ENCODE measurements at places on chromosomes 4 and X.
A peak's percentile ranks its signal among the peaks of the same experiment; 100 is the strongest.

- DNase-seq = no peak
These were observed 104.5 kb downstream of the APOOL start for GRCh38 chrX:85108165-85108564.

DNA sequence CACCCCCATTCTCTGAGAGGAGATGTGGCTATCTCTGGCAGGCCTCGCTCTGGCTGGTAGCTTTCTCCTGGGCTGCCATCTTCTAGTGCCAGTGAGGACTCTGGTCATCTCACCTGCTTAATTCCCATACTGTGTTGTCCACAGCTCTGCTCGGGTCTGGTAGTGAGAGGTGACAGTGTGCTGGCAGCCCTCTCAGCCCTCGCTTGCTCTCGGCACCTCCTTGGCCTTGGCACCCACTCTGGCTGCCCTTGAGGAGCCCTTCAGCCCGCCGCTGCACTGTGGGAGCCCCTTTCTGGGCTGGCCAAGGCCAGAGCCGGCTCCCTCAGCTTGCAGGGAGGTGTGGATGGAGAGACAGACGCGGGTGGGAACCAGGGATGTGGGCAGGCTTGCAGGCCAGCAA is 52.7 kb downstream of the CPLX1 start:
- DNase-seq = no peak

GRCh38 chrX:39969099-39969818 is 128.5 kb downstream of the BCOR start:
- no peak for DNase-seq

DNA sequence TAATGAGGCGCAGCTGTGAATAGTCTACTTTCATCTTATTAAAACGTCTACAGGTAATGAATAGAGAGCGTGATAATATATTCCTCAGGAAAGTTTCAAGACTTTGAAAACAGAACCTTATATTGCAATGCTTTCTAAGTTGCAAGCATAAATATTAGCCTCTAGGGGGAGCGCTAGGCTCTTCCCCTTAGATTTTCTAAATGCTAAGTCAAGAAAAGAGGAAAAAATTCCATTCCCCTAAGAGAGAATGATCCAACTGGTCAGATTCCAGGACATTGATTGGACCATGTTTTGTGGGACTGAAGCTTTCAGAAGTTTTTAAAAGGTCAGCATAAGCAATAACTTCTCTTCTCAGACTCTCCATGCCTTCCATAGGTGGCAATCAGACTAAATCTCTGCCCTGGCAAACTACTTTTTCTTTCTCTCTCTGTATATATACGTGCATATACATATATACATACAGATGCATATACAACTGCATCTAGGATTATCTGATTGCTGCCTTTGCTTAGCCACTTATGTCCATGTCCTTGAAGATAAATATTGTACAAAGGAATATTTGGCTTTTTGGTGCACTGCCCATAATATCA is 492.9 kb downstream of the INPP4B start:
- peak; percentile 65 for DNase-seq

DNA sequence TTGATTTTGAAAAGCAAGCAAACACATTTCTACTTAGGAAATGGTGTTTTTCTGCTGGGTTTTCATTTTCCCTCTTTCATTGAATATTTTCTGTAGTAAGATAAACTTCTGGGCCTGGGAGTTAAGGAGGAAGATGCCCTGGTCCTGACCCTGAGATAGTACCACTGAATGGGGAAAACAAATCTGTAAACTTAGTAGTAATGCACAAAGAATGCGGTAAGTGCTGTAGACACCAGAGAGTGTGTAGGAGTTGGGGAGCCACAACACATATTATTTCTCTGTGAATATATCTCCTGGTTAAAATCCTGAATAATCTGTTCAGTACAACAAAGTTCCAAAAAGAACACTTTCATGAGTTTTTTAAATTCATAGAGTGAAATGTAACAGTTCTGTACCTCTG is 178.3 kb downstream of the MAPK10 start:
- DNase-seq = no peak

DNA sequence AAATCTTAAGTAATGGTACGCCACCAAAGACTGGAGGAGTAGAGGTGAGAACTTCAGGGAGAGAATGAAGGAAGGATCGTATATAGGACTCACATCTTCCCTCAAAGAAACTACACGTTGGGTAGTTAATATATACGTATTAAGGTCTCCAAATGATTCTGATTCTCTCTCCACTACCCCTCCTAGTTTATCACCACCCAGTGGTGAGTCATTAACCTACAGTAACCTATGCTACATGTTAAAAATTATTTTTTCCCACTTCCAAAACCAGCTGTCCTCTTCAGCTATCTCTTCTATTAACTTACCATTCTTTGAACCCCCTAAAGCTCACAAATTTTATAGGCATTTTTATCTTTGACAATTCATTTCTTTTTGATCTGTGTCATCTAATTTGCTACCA is 69.7 kb downstream of the RPS6KA6 start:
- no peak for DNase-seq

GRCh38 chr4:3637326-3638016 is 105.2 kb upstream of the LRPAP1 start:
- DNase-seq = no peak

DNA sequence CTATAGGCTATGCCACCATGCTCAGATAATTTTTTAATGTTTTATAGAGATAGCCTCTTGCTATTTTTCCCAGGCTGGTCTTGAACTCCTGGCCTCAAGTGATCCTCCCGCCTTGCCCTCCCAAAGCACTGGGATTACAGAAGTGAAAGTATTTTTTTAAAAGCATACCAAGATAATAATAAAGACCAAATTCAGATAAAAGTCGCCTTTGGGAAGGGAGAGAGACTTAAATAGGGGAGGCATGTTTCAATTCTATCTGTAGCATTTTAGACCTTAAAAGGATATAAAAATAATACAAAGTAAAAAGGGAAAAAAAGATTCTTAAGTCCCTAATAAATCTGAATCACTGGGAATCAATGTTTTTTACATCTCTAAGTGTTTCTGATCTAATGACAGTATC is 108.9 kb downstream of the AFAP1 start:
- DNase-seq = no peak

DNA sequence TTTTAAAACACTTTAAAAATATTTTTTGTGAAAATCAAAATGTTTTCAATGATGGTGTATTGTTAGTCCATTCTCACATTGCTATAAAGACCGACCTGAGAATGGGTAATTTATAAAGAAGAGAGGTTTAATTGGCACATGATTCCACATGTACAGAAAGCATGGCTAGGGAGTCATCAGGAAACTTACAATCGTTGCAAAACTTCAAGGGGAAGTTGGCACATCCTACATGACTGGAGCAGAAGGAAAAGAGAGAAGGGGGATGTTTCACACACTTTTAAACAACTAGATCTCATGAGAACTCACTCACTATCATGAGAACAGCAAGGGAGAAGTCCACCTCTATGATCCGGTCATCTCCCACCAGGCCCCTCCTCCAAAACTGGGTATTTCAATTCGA is 110.7 kb downstream of the TMEM47 start:
- no peak for DNase-seq

GRCh38 chr4:90025248-90025647 is 101.9 kb upstream of the CCSER1 start:
- no peak for DNase-seq

- DNase-seq = peak; percentile 87
These were observed 99.3 kb upstream of the EGFL6 start for GRCh38 chrX:13469963-13470684.

- no peak for DNase-seq
These were observed 37.0 kb downstream of the NOP14 start for GRCh38 chr4:2925931-2926860.

- no peak for DNase-seq
These were observed 2201.2 kb downstream of the ARAP2 start for GRCh38 chr4:34043131-34043530.

DNA sequence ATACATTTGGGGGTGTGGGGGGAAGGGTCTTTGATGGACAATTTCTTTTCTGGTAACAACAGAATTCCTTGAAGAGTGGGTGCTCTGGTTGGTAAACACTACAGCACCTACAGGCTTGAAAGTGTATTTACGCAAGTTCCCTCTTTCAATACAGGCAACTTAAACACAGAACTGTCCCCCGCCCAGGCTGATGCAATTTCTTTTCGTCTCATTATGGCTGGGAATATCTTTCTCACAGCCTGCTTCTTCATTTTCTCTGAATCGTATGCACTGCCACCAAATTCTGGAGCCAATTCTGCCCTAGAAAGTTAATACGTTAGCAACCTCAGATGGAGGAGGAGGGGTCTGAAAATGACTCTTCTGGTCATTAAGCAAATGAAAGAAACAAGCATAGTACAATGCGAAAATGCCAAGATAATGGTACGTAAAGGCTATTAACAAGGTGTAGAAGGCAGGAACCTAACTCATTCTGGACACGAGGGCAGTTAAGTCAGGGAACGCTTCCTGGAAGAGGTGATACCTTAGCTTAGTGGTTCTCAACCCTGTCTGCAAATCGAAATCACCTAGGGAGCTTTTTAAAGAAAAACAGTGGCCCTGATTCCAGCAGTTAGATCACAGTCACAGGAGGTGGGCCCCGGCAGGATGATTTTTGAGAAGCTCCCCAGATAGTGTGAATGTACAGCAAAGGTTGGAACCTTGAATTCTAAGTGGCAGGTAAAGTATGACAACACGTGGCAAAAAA is 1.0 kb downstream of the AGA start:
- DNase-seq = no peak

GRCh38 chrX:35699642-35700041 is 98.5 kb upstream of the MAGEB16 start:
- no peak for DNase-seq

DNA sequence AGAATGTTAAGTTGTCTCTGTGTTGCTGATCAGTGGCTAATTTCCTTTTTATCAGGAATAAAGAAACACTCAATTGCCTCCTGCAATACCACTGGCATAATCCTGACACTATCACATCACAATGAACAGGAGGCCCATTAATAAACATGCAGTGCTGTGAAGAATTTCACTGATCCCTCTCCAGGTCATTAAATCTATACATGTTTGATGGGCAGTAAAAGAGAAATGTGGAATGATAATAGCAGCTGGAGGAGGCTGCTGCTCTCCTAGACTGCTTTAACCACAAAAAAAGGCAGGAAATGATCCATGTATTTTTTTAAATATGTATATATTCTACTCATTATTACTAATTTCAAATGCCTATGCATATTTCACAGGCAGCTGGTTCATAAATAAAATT is 202.1 kb downstream of the CENPC start:
- no peak for DNase-seq

GRCh38 chr4:23163647-23164436 is 471.1 kb downstream of the GBA3 start:
- DNase-seq = no peak

GRCh38 chr4:45072981-45073380 is 346.6 kb upstream of the GNPDA2 start:
- no peak for DNase-seq

DNA sequence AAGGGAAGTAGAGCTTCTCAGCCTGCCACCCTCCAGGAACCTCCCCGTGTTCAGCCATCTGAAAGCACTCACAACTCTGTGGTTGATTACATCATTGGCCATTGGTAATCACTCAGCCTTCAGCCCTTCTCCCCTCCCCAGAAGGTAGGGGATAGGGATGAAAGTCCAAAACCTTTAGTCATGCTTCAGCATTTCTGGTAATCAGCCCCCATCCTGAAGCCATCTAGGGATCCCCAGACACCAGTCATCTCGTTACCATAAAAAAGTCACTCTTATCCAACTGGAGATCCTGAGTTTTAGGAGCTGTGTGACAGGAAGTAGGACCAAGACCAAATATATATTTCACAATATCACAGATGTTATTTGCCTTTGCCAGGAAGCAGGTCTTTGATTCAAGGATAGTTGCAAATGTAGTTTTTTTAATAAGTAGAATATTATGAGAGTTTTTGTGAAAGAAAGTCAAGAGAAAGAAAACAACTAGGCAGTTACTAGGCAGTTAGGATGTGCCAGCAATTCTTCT is 364.6 kb upstream of the NOCT start:
- peak; percentile 32 for DNase-seq

GRCh38 chr4:4658052-4658451 is 116.2 kb upstream of the STX18 start:
- DNase-seq = no peak

GRCh38 chr4:7323461-7323871 is 111.3 kb downstream of the PSAPL1 start:
- DNase-seq = no peak

- DNase-seq = no peak
These were observed at the start of gene NALF2 for GRCh38 chrX:69503782-69504625. TSS of gene NALF2 (plus strand) at chrX:69504326. CDS start at chrX:69505283, 957 bp downstream.

DNA sequence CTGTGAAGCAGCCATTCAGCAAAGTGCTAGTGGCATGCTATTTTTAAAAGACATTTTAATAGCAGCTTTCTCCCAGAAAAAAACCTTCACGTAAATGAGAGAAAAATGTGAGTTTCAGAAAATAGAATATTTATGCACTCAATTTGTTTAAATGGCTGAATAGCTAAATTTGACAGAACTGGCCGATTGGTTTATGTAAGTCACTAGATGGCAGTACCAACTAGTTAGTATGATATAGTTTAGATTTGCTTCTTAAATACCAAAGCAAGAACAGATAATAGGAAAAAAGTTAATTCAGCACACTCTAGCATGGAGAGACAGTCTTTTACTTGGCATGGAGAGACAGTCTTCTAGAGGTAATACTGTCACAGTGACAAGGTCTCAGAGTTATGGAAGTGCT is 250.1 kb downstream of the SNCA start:
- DNase-seq = peak; percentile 7

GRCh38 chr4:2786152-2786671 is 6.7 kb upstream of the SH3BP2 start:
- DNase-seq = no peak

GRCh38 chr4:52873861-52874343 is 11.8 kb downstream of the RASL11B start:
- no peak for DNase-seq

DNA sequence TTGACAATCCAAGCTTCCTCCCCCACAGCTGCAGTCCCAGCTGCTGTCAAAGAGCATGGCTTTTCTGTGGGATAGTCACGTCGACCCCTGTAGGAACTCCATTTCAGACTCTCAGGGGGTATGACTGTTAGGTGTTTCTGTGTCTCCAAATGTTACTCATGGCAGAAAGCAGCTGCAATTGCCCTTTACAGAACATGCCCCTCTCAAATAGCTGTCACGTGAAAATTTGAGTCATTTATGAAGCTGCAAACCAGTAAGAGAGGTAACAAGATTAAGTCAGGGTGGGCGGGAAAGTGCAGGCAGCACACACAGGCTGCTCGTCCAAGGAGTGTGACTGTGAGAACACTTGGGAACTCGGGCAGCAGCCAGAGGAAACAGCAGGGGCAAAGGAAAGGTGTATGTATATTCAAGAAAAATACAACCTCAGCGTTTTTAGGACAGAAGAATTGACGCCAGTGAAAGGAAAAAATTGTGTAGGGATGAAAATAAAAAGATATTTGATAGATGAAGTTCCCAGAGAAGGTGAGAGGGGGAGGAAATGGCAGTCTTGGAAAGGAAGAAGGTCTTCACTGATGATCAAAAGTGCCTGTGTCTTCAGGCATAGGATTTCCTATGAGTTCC is 66.5 kb upstream of the TMEM184C start:
- DNase-seq = peak; percentile 62

DNA sequence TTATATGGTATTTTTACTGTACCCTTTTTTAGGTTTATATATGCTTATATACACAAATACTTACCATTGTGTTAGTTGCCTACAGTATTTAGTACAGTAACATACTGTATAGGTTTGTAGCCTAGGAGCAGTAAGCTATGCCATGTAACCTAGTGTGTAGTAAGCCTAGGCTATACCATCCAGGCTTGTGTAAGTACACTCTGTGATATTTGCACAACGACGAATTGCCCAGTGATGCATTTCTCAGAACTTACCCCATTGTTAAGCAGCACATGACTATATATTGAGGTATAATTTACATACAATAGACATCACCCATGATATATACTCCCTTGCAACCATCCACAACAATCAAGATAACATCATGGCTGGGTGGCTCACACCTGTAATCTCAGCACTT is 40.1 kb downstream of the STAG2 start:
- no peak for DNase-seq
